Stimulated activated CD4-positive, alpha-beta T cell treated with anti-CD3 and anti-CD28 coated beads, Interleukin-4, amount 100 ng/mL, for 4 hours (primary cell): ENCODE measurements at places on chromosomes 5 and 9.

GRCh38 chr5:44887722-44888121, 79.0 kb downstream of the MRPS30 start:
- DNase-seq, result no peak

DNA sequence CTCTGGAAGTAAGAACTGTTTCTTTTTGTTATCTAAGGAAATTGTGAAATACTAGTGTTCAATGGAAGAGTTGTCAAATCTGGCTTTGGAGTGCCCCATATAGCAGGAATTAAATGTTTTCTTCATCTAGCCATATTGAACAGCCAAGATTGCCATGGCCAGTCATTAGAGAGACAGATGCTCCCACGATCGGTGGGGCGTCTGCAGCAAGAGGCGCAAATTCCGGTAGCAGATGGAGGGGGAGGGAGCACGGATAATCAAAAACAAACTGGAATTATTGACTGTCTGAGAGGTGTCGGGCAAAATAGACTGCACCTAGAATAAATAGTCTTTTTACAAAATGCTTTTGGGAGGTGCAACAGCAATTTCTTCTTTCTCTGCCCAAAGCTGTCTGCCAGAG, 139.1 kb upstream of the FSTL4 start:
- DNase-seq, result no peak

- no peak for DNase-seq
Observed at GRCh38 chr5:1358726-1359025, 13.8 kb upstream of the CLPTM1L start.

DNA sequence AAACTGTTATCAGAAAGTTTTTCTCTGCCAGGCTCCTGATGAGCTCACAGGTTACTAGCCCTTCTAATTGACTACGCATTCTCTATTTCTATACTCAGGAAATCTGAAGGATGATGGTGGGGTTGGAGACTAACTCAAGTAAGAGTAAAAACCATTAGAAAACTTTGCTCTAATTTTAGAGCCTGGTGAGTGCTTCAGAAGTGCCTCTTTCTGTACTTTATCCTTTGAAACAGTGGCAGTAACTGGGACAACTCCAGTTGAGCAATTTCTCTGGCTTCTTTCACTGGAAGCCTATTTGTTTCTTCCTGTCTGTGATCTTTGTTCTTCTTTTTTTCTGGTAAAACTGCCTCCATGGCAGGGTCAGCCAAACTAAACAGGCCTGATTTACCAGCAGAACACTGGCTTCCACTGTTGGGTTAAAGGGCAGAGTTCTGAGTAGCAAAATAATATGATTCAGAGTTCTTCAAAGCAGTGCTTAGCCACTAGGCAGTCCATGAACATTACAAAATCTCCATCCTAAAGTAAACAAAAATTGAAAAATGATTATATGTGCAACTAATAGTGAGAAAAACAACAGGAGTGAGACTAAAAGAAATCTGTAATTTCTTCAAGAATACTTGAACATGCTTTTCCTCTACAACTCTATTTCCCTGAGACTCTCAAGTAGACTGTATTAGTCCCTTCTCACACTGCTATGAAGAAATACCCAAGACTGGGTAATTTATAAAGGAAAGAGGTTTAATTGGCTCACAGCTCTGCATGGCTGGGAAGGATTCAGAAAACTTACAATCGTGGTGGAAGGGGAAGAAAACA, 79.8 kb downstream of the MROH2B start:
- no peak for DNase-seq

GRCh38 chr5:180816608-180817534, 14.3 kb upstream of the MGAT1 start:
- DNase-seq, result no peak

DNA sequence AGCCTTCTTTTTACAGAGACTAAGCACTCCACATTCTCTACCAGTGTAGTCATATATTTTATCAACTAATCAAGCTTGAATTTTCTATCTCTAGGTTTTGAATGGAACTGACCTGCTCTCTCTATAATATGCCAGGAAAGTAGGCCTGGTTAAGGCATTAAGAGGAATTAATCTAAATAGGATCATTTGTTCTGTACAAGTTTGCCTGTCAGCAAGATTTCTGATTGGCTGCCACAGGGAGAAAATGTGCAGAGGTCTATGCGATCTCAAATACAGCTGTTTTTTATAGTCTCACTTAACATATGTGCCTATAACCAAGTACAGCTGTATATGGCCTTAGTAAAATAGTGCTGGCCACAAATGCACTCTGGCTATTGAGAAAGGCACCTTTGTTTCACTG, 418.8 kb downstream of the KDM4C start:
- no peak for DNase-seq

DNA sequence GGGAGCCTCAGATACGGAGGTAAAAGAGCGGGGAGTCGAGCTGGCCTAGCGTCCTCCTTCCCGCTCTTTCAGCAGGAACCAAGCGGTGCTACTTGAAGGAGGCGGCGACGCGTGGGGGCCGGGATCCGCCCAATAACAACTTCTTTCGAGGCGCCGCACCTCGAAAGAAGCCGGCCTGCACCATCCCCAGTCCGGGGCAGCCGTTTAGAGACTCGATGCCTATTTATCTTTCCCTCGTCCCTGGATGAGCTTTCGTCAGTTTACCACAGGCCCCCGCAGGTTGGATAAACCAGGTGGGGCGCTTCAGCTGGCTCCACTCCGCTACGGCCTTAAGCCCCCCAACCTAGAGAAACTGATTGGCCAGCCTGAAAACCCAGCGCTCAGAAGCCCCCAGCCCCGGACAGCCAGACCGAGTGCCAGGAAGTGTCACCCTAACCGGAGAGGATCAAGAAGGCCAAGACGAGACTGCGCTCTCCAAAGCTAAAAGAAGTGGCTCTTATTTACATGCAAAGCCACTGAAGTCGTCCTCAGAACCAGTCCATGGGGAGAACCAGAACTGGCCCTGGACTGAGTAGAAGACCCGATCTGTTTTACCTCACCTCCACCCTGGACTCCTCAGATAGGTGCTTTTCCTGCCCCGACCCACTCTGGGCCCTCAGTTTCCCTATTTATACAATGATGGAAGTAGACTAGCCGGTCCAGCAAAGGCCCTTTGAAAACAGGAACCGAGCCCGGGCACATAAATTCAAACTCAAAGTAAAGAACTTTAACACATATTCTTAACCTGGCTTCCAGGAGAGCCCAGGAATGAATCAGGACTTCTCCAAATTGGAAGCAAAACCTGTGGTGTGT, 1.4 kb downstream of the HAND1 start:
- DNase-seq, result no peak

- DNase-seq, result no peak
Observed at GRCh38 chr5:116271446-116272025, 186.7 kb downstream of the COMMD10 start.

GRCh38 chr9:70228118-70228517, 30.7 kb upstream of the SMC5 start:
- DNase-seq, result no peak

- DNase-seq, result no peak
Observed at GRCh38 chr5:150295172-150295634, 5.6 kb upstream of the CAMK2A start.

GRCh38 chr9:135857371-135857786, 50.0 kb downstream of the CAMSAP1 start:
- DNase-seq, result no peak

GRCh38 chr9:113620377-113621161, 157.0 kb downstream of the RGS3 start:
- DNase-seq, result no peak

DNA sequence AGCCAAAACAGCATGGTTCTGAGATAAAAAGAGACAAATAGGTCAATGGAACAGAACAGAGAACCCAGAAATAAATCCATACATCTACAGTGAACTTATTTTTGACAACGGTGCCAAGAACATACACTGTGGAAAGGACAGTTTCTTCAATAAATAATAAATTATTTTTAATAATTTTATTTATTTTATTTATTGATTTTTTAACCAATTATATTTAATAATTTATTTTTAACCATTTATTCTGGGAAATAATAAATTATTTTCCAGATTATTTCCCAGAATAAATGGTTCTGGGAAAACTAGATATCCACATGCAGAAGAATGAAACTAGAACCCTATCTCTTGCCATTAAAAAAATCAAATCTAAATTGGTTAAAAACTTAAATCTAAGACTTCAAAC, 1143.8 kb upstream of the DMAC1 start:
- no peak for DNase-seq

- DNase-seq, result no peak
Observed at GRCh38 chr5:31556461-31556860, 24.4 kb downstream of the C5orf22 start.

DNA sequence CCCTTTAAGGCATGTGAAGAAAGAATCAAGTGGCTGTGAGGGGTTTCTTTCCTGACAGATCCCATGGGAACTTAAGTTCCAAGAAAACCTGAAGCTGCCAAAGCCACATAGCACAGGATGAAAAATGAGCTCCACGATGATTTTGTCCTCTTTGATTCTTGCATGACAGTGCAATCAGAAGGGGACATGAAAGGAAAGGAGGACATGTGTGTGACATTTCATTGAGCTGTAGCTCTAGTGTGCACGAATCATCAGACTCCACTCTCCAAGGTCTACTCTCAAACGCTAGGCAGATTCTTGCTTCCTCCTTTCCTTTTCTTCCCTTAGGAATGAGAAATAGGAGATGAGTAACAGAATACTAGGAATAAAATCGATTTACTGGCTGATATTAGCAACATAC, 142.0 kb downstream of the ZNF608 start:
- no peak for DNase-seq

- no peak for DNase-seq
Observed at GRCh38 chr5:14440582-14441431, 140.8 kb upstream of the OTULINL start.

- no peak for DNase-seq
Observed at GRCh38 chr5:171115519-171115918, 193.5 kb upstream of the TLX3 start.

GRCh38 chr9:135174981-135175380, 87.5 kb downstream of the OLFM1 start:
- DNase-seq, result no peak

DNA sequence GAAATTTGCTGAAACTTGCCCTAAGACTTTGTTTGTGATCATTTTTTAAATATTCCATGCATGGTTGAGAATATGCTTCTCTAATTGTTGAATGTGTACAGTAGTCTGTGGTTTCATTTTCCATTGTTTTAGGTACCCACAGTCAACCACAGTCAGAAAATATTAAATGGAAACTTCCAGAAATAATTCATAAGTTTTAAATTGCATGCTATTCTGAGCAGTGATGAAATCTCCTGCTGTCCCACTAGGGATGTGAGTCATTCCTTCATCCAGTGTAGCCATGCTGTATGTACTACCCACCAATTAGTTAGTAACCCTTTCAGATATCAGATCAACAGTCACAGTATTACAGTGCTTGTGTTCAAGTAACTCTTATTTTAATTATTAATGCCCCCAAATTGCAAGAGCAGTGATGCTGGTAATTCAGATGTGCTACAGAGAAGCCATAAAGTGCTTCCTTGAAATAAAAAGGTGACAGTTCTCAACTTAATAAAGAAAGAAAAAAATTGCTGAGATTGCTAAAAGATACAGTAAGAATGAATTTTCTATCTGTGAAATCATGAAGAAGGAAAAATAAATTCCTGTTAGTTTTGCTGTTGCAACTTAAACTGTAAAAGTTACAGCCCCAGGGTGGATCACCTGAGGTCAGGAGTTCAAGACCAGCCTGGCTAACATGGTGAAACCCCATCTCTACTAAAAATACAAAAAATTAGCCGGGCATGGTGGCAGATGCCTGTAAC, 79.9 kb upstream of the FBXL17 start:
- no peak for DNase-seq

DNA sequence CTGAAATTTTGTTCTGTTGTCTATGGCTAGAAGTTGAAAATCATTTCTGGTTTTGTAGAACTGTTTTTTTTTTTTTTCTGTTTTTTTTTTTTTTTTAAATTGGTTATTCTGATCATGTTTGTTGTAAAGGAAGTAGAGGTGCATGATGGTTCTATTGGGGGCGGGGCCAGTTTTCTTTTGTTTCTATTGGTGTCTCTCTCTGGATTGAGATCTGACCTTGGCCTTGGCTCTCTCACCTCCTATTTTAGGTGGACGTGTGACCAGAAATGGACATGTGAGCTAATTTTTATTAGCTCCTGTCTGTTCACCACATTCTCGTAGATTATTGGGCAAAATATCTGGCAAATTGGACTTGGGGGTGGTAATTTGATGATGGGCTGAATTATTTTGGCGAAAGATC, 3.2 kb downstream of the ZNF618 start:
- no peak for DNase-seq

GRCh38 chr9:98374385-98375051, 119.1 kb upstream of the TBC1D2 start:
- DNase-seq, result no peak

DNA sequence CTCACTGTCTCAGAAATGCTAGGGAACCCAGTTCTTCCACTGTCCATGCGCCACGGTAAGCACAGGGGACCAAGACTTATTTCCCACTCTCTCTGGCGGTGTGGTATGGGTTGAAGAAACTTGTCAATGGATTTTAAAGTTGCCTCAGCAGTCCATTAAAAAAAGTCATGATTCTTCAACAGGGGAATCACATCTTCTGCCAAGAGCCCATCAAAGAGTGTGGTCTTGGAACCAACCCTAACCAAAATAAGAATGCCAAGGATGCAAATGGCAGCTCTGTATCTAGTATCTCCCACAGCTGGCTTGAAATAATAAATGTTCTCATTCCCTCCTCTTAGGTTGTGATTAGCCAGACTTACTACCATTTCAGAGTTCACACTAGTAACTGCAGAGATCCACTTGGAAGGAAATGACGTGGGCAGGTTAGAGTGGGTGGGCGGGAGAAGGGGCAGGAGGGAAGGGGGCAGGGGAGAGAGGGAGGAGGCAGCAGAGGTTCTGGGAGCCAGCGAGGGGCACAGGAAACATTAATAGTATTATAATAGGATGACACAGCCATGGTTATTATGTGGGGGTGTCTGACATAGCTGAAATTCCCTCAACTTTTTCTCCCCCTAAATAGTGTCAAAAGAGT, 17.6 kb downstream of the PTCH1 start:
- no peak for DNase-seq
